ENCODE measurements at places on chromosomes 7 and 10.

DNA sequence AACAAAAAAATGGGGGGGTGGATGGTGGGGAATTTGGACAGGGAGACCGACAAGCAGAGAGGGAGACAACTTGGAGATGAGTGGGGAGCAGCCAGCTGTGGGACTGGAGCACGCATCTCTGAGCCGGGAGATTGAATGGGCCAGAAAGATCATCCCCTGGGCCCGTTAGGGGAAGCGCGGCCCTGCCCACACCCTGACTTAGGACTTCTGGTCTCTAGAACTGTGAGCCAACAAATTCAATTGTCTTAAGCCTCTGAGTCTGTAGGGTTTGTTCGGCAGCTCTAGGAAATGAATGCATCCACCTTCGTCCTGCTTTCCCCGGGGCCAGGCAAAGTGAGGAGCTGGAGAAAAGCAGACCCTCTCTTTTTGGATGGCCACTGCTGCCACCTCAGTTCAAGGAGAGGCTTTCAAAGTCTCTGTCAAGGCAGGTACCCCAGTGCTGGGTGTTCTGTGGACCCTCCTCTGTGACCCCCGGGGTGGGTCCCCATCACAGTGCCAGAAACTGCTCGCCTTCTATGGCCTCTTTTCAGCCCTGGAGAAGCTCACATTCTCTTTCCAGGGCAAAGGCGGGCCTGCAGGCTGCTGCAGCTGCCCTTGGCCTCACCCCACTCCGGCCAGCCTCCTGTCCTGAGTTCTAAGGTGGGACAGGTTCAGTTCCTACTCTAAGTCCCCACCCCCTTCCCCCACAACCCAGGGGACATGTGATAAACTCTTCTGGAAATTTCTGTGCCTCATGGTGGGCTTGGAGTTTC lies 423.2 kb downstream of the RPS24 start:
- DNase-seq: no peak

GRCh38 chr10:107094824-107095522 lies 69.5 kb downstream of the SORCS1 start:
- DNase-seq: no peak

DNA sequence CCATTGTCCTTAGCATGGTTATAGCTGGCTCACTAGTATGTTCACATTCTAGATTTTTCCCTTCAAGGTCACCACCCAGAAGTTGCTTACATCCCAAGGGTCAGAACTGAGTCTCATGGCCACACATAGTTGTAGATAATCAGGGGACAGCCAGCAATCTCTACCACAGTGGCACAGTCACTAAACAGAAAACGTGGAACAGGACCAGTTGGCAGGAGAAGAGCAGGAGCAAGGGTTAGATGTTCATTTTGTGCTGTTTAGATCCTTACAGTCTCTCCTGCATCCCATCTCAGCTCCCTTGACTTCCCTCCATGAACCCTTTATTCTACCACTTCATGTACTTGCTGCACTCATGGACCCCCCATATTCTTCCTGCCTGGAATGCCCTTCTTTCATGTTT lies 73.9 kb downstream of the LRMDA start:
- DNase-seq: no peak

- DNase-seq: no peak
Measured at GRCh38 chr7:28157076-28157745, 23.4 kb downstream of the JAZF1 start.

DNA sequence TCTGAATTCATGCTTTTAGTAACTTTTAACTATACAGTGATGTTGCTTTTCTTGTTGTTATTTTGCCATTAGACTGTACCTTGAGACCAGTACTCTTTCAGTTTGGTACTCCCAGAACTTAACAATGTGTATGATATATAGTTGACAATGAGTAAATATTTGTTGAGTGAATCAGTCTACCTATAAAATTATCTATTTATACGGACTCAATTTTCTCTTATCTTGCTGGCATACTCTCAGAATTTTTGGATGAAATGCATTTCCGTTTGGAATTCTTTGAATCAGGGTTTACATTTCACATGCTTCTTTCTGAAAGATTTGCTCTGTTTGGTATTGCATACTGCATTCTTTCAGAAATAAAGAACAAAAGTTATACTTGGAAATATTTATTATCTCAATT lies 47.8 kb upstream of the LRRC17 start:
- DNase-seq: no peak

- DNase-seq: no peak
Measured at GRCh38 chr10:75774783-75775490, 343.5 kb downstream of the LRMDA start.

- no peak for DNase-seq
Measured at GRCh38 chr10:131402771-131403650, 91.5 kb upstream of the TCERG1L start.

GRCh38 chr10:85914720-85915119 lies 451.9 kb downstream of the GRID1 start:
- no peak for DNase-seq

GRCh38 chr7:2845034-2845592 lies 1.0 kb upstream of the GNA12 start:
- DNase-seq: no peak

- no peak for DNase-seq
Measured at GRCh38 chr7:124940306-124940705, 10.7 kb upstream of the POT1 start.

GRCh38 chr10:8502573-8502972 lies 448.1 kb downstream of the GATA3 start:
- no peak for DNase-seq

DNA sequence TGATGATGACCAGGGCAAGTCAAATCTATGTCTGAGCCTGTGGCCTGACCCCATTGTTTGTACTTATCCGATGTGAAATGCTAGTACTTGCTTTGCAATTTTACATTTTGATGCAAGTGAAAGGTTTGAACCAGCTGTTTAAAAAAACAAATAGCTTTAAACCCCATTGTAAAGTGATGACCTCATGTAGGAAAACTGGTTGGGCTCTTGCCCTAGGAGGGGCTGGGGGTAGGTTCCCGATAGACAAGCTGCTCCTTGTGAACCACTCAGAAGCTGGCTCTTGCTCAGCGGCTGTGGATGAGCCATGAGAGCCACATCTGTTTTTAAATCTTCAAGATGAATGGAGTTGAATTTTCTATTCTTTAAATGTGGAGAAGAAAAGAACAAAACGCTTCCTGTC lies 185.3 kb downstream of the WDR11 start:
- DNase-seq: no peak

DNA sequence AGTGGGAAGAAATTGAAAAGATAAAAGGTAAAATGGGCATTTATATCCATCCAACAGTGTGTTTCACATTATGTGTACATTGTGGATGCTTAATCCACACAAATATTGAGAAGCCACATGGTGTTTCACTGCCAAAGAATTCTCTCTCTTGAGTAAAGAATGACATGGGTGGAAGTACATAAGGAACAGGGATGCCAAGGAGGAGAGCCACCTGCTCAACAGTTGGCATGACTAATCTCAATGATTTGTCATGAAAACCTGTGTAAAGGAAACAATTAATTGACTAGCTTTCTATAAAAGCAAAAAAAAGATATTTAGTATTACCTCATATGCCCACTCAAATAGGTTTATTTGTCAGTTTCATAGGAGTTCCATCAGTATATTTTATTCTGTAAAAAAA lies 43.1 kb downstream of the MAGI2 start:
- no peak for DNase-seq

- DNase-seq: no peak
Measured at GRCh38 chr10:75396631-75397495, 4.7 kb downstream of the ZNF503 start.

GRCh38 chr7:149718730-149719049 lies 54.7 kb downstream of the ZNF467 start:
- DNase-seq: no peak

DNA sequence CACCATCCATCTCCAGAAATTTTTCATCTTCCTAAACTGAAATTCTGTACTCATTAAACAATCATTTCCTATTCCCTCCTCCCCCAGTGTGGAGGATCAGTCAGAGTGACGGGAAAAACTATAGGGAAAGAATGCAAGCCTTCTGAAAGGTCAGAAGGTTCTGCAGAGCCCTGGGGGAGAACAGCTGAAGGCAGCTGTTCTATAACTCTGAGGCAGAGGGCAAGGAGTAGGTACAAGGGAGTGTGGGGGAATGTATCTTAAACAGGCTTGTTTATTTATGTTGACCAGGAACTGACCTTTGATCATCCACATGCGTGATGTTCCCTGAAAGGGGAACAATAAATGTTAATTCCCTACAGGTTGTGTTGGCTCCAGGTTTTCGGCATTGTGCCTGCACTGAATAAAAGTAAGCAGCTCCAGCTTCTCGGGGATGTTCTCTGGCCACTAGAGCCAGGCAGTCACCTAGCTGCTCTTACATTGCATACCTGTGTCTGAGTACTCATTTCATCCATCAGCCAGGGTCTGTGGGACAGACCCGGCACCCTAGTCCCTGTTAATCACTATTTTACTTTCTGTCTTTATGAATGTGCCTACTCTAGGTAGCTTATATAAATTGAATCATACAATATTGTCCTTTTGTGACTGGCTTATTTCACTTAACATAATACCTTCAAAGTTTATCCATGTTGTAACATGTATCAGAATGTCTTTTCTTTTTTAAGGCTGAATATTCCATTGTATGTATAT lies 5.8 kb downstream of the IFIT1 start:
- no peak for DNase-seq

DNA sequence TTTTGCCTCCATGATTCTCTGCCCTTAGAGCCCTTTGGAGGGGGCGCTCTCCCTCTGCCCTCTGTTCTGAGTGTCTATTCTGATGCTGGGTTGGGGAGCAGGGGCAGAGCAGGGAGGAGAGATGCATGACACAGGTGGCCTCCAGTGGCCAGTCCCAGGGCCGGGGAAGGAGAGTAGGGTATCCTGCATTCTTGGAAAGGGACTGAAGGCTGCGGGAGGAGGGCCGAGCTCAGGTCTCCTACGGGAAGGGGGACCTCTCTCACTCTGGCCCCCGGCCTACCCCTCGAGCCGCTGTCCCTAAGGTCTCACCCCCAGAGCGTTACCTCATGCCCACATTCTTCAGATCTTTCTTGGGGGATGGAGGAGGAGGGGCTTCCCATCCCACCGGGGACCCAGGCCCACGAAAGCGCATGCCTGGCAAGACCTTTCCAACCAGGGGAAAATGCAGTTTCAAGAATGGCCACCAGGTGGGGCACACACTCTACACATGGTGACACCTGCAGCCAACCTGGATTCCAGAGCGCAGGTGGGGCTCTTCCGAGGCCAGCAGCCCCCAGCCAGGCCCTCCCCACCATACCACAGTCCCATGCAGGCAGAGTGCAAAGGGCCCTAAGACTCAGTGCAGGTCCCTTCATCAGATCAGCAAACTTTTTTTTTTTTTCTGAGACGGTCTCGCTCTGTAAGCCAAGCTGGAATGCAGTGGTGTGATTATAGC lies 86.4 kb downstream of the MYL10 start:
- peak; percentile 83 for DNase-seq

GRCh38 chr10:97687785-97688781 lies 1.0 kb upstream of the AVPI1 start:
- no peak for DNase-seq

GRCh38 chr10:86325158-86325557 lies 41.4 kb downstream of the GRID1 start:
- DNase-seq: no peak

DNA sequence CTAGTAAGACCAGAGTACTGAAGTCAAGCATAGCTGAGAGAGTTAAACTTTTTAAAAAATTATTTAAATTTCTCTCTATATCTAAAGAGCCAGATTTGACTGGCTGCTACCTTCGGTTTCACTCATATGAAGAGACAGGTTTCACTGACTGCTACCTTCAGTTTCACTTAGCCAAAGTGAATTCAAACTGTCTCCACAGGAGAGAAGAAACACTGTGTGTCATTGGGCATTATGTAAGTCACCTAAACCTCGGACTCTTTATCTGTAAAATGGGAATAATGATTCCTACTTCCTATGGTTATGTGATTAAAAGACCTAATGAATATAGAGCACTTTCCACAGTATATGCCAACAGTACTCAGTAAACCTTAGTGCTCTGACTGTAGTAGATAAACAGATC lies 41.6 kb upstream of the MET start:
- DNase-seq: no peak

GRCh38 chr7:134356421-134356936 lies 39.7 kb upstream of the SLC35B4 start:
- no peak for DNase-seq

- DNase-seq: no peak
Measured at GRCh38 chr10:110433740-110434139, 64.0 kb upstream of the DUSP5 start.

GRCh38 chr7:25636168-25636567 lies 407.9 kb upstream of the NPVF start:
- DNase-seq: no peak

- DNase-seq: no peak
Measured at GRCh38 chr10:68099736-68100135, 9.6 kb upstream of the MYPN start.

- no peak for DNase-seq
Measured at GRCh38 chr7:140214075-140214684, 37.4 kb upstream of the KDM7A start.

GRCh38 chr10:25493122-25493893 lies 318.5 kb downstream of the GPR158 start:
- no peak for DNase-seq

GRCh38 chr7:96320442-96320841 lies 1.5 kb downstream of the SLC25A13 start:
- DNase-seq: no peak

- no peak for DNase-seq
Measured at GRCh38 chr10:5565205-5565545, 40.4 kb downstream of the CALML3 start.

GRCh38 chr7:25006276-25006675 lies 26.3 kb upstream of the OSBPL3 start:
- no peak for DNase-seq

- no peak for DNase-seq
Measured at GRCh38 chr10:129090618-129091366, 376.2 kb upstream of the MGMT start.

DNA sequence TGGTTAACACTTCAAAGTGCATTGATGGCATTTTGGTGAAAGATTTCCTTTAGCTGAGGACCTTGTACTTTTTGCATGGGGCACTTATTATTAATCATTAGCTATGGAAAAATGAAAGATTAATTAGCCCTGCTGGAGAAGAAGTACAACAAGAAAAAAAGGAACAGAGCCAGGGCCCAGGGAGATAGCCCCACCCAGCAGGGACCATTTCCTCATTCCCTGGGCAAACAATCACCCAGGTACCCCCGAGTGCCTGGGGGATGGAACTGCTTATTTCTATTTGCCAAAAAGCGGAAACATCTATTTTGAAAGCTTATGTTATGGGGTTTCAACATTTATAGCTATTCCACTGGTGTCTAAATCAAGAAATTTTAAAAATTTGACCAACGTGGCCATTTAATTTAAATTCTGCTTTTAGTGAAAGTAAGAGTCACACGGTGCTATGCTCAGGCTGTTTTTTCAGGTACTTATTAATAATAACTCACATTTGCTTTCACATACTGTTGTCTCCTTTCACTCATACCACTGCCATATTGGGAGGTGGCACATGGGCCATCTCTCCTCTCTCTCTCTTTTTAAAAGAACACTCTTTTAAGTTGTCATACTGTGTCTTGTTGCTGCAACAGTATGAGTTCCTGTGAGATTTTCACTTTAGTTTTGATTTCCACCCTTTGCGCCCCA lies 143.6 kb upstream of the KIF5B start:
- no peak for DNase-seq

GRCh38 chr7:156578978-156579430 lies 61.6 kb upstream of the RNF32 start:
- DNase-seq: no peak
